ENCODE measurements at places on chromosomes 13 and 19. TPM values are rescaled to one million over a fixed set of nuclear protein-coding genes. Genes with fewer than 3 reads are reported as not detected.

ZNF547 gene
- polyA plus RNA-seq, result 2.2 TPM

DNA sequence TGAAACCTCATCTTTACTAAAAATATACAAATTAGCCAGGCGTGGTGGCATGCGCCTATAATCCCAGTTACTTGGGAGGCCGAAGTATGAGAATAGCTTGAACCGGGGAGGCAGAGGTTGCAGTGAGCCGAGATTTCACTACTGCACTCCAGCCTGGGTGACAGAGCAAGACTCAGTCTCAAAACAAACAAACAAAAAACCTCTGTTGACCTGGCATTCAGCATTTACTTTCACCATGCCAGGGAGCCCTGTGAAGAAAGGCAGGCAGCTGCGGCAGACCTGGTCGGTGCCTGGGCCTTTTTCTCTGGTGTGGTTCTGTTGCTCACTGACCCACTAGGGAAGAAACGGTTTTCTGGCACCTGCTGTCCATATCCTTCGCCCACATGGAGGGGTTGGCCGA is 49.8 kb downstream of the DNM2 start:
- H3K36me3 ChIP-seq, result peaks cover 6% of the 10 kb centered on the region
- DNase-seq, result no peak
- H3K4me3 ChIP-seq, result no peak overlapping the region

- DNase-seq, result no peak
- no peaks in the 10 kb centered on the region for H3K36me3 ChIP-seq
- peaks cover 38% of the 10 kb centered on the region for H3K27me3 ChIP-seq
- H3K4me1 ChIP-seq, result no peaks in the 10 kb centered on the region
These were observed 121.9 kb upstream of the SOX1 start for GRCh38 chr13:111945086-111945485.

GRCh38 chr13:29050719-29051118 is 230.6 kb downstream of the MTUS2 start:
- H3K36me3 ChIP-seq, result no peaks in the 10 kb centered on the region
- H3K4me3 ChIP-seq, result no peak overlapping the region
- no peaks in the 10 kb centered on the region for H3K4me1 ChIP-seq
- DNase-seq, result no peak
- no peak overlapping the region for H3K27ac ChIP-seq

DNA sequence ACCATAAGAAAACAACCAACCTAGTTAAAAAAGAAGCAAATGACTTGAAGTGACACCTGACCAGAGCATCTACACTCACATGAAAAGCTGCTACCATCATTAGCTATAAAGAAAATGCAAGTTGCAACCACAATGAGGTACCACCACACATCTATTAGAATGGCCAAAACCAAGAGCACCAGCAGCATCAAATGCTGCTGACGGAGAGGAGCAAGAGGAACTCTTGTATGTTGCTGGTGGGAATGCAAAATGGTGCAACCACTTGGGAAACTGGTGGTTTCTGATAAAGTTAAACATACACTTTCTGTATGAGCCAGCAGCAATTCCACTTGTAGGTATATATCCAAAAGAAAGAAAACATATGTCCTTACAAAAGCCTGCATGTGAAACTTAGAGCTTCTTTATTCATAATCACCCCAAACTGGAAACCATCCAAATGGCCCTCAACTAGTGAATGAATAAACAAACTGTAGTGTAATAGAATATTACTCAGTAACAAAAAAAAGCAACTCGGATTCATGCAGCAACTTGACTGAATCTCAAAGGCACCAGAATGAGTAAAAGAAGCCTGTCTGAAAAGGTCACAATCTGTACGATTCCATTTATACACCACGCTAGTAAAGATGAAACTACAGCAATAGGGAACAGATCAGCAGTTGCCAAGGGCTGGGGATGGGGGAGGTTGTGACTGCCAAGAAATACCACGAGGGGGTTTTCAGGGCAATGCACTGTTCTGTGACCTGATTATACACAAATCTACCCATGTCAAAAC is 60.9 kb upstream of the RANBP3 start:
- DNase-seq, result no peak
- no peaks in the 10 kb centered on the region for H3K36me3 ChIP-seq
- no peak overlapping the region for H3K27ac ChIP-seq
- H3K27me3 ChIP-seq, result no peaks in the 10 kb centered on the region
- H3K4me1 ChIP-seq, result no peaks in the 10 kb centered on the region
- H3K4me3 ChIP-seq, result no peak overlapping the region

DNA sequence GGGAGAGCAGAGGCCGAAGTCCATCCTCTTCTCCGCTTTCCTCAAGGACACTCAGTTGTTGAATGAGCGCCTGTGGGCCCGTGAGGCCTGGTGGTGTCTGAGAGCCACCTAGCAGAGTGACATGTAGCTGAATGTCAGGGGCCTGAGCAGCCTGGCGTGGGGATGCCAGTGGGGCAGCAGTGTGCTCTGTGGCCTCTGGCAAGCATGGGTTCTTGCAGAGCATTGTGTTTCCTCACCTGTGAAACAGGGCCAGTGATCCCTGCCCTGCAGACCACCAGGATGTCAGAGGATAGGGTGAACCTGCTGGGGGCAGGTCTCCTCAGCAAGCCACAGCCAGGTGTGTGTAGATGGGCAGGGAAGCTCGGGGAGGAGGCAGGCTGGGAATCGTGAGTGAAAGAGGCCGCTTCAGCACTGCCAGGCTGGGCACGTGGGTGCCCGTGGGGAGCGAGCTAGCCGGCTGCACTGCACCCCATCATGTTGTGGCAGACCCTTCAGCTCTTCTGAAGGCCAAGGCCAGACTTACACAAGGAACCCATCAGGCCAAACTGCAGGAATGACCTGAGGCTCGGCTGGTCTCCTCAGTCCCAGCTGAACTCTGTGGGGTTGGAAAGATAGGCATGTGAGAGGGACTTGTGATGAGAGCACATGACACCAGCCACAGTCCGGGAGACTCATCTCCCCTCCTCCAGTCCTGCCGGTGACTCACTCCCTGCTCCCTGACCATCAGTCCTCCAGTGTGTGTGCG is 5.0 kb downstream of the PPP1R37 start:
- H3K36me3 ChIP-seq, result peaks cover 5% of the 10 kb centered on the region
- H3K4me1 ChIP-seq, result peaks cover 92% of the 10 kb centered on the region
- peak overlapping the region; percentile 74 for H3K27ac ChIP-seq
- peak overlapping the region; percentile 5 for H3K4me3 ChIP-seq
- peak; percentile 90 for DNase-seq
- no peaks in the 10 kb centered on the region for H3K27me3 ChIP-seq

ANKRD24 gene
- 0.24 TPM for polyA plus RNA-seq

DNA sequence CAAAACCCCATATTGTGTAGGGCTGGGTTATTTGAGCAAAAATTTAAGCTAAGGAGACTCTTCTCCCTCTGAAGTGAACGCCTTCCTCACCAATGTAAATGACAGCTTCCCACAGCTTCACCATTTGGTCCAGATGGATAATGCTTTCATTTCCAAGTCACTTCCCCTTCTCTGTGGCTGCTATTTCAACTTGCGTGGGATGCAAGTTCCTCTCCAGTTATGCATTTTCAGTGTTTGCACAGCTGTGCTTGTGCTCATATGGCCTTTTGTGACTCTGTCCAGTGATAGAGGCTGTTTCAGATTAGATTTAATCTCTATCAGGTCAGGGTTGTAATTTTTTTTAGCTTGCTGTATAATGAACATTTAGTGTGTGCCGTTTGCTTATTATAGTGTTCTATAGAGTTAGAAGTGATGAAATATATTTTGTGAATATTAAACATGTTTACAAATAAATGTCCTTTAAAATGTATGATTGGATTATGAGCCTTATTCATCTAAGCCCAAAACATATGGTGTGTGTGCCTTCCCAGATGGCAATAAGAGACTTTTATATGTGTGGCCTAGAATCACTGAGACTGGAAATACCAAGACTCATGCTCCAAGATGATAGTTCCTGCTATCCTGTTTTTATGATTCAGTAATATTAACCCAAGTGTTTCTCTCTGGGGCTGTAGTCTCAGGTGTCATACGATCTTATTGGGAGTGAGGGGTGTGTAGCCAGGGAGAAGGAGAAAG is 86.6 kb downstream of the TNFRSF19 start:
- H3K27me3 ChIP-seq, result no peaks in the 10 kb centered on the region
- peak; percentile 45 for DNase-seq
- H3K4me1 ChIP-seq, result peaks cover 67% of the 10 kb centered on the region
- H3K4me3 ChIP-seq, result no peak overlapping the region
- H3K36me3 ChIP-seq, result peaks cover 20% of the 10 kb centered on the region

GRCh38 chr19:40413291-40413845 is at the start of gene PRX:
PRX (minus strand) TSS chr19:40413378; CDS start chr19:40407932, 5,446 bp downstream.
- H3K27me3 ChIP-seq, result peaks cover 23% of the 10 kb centered on the region
- H3K4me1 ChIP-seq, result peaks cover 55% of the 10 kb centered on the region
- H3K27ac ChIP-seq, result no peak within 1 kb of the TSS

GRCh38 chr13:93220073-93220472 is 6.5 kb upstream of the GPC6 start:
- no peaks in the 10 kb centered on the region for H3K27me3 ChIP-seq
- H3K4me3 ChIP-seq, result no peak overlapping the region
- DNase-seq, result no peak
- H3K4me1 ChIP-seq, result peaks cover 45% of the 10 kb centered on the region
- H3K27ac ChIP-seq, result no peak overlapping the region
- no peaks in the 10 kb centered on the region for H3K36me3 ChIP-seq

GRCh38 chr13:73851104-73851503 is 283.1 kb downstream of the KLF12 start:
- H3K27me3 ChIP-seq, result no peaks in the 10 kb centered on the region
- no peak for DNase-seq
- H3K27ac ChIP-seq, result no peak overlapping the region
- H3K36me3 ChIP-seq, result no peaks in the 10 kb centered on the region
- no peaks in the 10 kb centered on the region for H3K4me1 ChIP-seq
- H3K4me3 ChIP-seq, result no peak overlapping the region

GRCh38 chr13:46341112-46341711 is 45.8 kb downstream of the RUBCNL start:
- H3K4me3 ChIP-seq, result no peak overlapping the region
- DNase-seq, result no peak
- H3K27ac ChIP-seq, result no peak overlapping the region

- peaks cover 89% of the 10 kb centered on the region for H3K4me1 ChIP-seq
- peak overlapping the region; percentile 76 for H3K27ac ChIP-seq
- peak; percentile 77 for DNase-seq
- no peaks in the 10 kb centered on the region for H3K36me3 ChIP-seq
These were observed 59.2 kb upstream of the MEDAG start for GRCh38 chr13:30846866-30847265.

LDLR gene
- polyA plus RNA-seq, result 92.5 TPM

DNA sequence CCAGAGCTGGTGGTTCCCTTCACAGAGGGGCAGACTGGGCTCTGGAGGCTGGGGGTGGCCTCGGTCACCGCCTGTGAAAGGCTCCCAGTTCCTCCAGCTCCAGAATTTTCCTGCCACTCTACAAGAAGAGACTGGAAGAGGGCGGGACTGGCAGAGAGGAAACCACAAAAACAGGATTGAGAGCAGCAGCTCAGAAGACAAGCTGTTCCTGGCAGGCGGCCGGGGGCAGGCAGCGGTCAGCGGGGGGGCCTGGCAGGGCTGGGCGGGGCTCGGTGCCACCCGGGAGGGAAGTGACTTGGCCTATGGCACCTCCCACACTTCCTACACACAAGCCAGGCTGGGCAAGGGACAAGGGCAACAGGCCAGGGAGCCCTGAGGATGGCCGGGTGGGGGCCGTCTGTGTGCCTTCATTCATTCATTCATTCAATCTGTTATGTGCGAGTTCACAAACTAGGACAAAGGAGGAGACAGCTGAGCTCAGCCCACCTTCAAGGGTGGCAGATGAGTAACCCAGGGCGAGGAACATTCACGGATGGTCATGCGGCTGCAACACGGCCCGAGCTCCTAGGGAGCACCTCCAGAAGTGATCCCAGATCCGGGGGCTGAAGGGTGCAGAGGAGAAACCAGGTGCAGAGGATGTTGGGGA is 16.9 kb upstream of the BTBD2 start:
- no peaks in the 10 kb centered on the region for H3K27me3 ChIP-seq
- DNase-seq, result no peak
- no peaks in the 10 kb centered on the region for H3K36me3 ChIP-seq
- H3K27ac ChIP-seq, result no peak overlapping the region
- peak overlapping the region; percentile 44 for H3K4me3 ChIP-seq
- H3K4me1 ChIP-seq, result peaks cover 14% of the 10 kb centered on the region

- H3K27ac ChIP-seq, result no peak overlapping the region
- H3K36me3 ChIP-seq, result no peaks in the 10 kb centered on the region
- DNase-seq, result peak; percentile 56
These were observed 15.1 kb upstream of the EMP3 start for GRCh38 chr19:48310227-48310626.

KLK12 gene
- polyA plus RNA-seq, result not detected

CFAP97D2 gene
- polyA plus RNA-seq, result not detected

GRCh38 chr19:50829801-50830200 is 3.6 kb downstream of the KLK15 start:
- DNase-seq, result no peak
- peaks cover under 1% of the 10 kb centered on the region for H3K4me1 ChIP-seq
- H3K27me3 ChIP-seq, result peaks cover 40% of the 10 kb centered on the region
- H3K4me3 ChIP-seq, result no peak overlapping the region
- no peak overlapping the region for H3K27ac ChIP-seq

Measured in HepG2 (cell line).